ENCODE measurements at places on chromosomes 13 and 19.

- DNase-seq, result no peak
These were observed 1607.0 kb downstream of the PCDH9 start for GRCh38 chr13:65623148-65623547.

- no peak for DNase-seq
These were observed 65.8 kb upstream of the KPNA3 start for GRCh38 chr13:49858178-49858856.

- no peak for DNase-seq
These were observed 446.4 kb downstream of the GPC6 start for GRCh38 chr13:93672996-93673395.

DNA sequence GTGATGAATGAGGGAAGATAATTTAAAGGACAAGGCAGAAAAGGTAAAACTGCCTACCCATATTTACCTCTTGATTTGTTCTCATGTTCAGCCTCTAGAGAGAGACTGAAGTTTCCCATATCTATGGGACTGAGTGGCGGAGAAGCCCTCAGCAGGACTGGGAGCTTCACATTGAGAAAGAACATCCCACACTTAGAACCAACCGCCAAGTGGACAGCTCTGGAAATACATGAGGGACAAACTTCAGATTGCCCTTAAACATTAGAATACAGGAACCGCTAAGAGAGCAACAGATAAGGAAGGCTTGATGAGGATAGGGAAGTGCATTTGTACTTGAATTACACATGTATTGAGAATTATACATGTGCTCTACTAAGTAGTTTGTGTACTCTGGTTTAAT, 316.0 kb upstream of the MIR17HG start:
- no peak for DNase-seq

GRCh38 chr13:42377640-42378382, 105.9 kb downstream of the AKAP11 start:
- DNase-seq, result no peak

- DNase-seq, result no peak
These were observed 10.6 kb upstream of the SOX1 start for GRCh38 chr13:112056284-112056727.

GRCh38 chr13:41596190-41596589, 138.8 kb downstream of the RGCC start:
- no peak for DNase-seq

GRCh38 chr13:28137596-28137995, 749 bp upstream of the PAN3 start:
- no peak for DNase-seq

GRCh38 chr19:46447006-46447405, 18.3 kb upstream of the PNMA8C start:
- no peak for DNase-seq

All from WERI-Rb-1 (cell line).